Vagina (tissue), 2 donors: ENCODE measurements at places on chromosomes 3 and 15. TPM values are rescaled to one million over a fixed set of nuclear protein-coding genes. Genes with fewer than 3 reads are reported as not detected.

Gene ROPN1
- total RNA-seq, result not detected

GRCh38 chr15:58452775-58453174 lies 21.0 kb downstream of the LIPC start:
- DNase-seq, result no peak

GRCh38 chr15:83815506-83815905 lies 161.6 kb downstream of the ADAMTSL3 start:
- no peak for DNase-seq

Gene CP
- total RNA-seq, result 26.3 TPM

Gene CLDN16
- total RNA-seq, result 0.49 TPM

Gene CPN2
- not detected for total RNA-seq

GRCh38 chr15:49637857-49638256 lies 17.0 kb downstream of the DTWD1 start:
- no peak for DNase-seq

GRCh38 chr3:183274609-183275008 lies 21.6 kb downstream of the B3GNT5 start:
- no peak for DNase-seq

GRCh38 chr3:194736277-194736895 lies 50.7 kb downstream of the FAM43A start:
- DNase-seq, result no peak

GRCh38 chr3:10160346-10160745 lies 4.4 kb upstream of the IRAK2 start:
- DNase-seq, result no peak

Gene IL17RB
- not detected for total RNA-seq

- no peak for DNase-seq
These were observed 129.0 kb downstream of the SEMA6D start for GRCh38 chr15:47846128-47846868.

Gene DNAH12
- 0.25 TPM for total RNA-seq

DNA sequence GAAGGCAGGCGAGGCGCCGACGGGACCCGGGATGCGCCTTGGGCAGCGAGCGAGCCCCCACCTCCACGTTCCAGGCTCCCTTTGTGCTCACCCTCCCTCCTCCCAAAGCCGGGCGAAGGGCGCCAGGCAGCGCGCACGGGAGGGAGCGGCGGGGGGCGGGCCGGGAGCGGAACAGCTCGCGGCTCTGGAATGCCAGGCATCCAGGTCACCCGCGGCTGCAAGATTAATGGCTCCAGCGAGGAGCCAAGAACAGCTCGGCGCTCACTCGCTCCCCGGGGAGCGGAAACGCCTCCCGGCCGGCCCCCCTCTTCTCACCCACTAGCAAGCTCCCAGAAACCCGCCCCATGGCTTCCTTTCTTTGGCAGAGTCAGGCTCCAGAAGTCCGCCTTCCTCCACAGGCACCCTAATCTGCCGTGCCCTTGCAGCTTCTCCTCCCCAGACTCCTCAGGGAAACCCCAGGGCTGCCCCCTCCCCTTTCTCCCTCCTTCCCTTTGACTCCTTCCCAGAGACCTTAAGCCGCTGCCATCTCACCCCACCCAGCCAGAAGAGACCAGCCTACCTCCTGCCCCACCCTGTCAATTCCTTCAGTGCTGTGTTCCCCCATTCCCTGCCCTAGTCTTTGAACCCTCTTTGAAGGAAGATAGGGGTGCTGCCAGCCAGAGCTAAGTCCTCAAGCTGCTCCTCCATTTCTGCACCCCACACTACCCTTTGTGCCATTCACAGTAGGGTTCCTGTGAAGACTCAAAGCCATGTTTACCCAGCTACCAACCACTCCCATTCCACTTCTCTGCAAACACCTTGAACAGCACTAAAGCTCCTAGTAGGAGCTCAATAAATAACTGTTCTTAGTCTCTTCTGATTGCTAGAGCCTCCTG lies 9.9 kb downstream of the AMOTL2 start:
- DNase-seq, result no peak

DNA sequence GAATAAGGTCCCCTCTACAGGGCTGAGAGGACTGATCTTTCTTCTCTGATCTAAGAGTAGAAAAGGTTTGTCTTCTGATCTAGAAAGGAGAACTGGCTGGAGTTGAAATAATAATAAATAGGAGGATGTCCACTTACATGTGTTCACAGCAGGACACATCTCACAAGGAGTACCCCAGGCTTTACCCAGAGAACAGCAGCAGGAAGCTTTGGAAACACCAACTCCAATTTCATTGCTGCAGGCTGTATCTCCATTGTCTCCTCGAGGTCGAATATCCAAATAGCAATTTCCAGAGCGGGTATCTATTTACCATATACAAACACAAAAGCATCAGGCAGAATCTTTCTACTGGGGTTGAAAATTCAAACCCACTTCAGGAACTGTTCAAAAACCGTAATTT lies 136.6 kb downstream of the DUT start:
- DNase-seq, result no peak

GRCh38 chr3:180229113-180229512 lies 192.4 kb upstream of the PEX5L start:
- no peak for DNase-seq

Gene LZTFL1
- 9.1 TPM for total RNA-seq
